ENCODE measurements at places on chromosomes 2 and 18.

DNA sequence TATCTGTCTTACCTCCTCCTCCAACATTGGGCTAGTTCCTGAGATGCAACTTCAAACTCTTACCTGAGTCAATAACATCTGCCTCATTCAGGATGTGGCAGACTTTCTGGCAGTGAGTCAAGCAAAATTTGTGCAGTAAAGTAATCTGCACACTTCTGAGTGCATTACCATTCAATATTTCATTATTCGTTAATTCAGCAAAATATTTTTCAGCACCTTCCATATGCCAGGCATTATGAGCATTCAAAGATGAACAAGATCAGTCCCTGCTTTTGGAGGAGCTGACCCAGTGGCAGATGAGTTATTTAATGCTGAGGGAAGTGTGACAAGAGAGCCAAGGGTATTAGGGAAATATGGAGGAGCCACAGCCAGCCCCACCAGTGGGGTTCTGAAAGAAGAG, 339.7 kb downstream of the LNPK start:
- DNase-seq = no peak

- no peak for DNase-seq
These were observed 72.8 kb downstream of the TCF4 start for GRCh38 chr18:55515214-55515613.

GRCh38 chr2:158321264-158321663, 135.3 kb downstream of the CCDC148 start:
- DNase-seq = no peak

DNA sequence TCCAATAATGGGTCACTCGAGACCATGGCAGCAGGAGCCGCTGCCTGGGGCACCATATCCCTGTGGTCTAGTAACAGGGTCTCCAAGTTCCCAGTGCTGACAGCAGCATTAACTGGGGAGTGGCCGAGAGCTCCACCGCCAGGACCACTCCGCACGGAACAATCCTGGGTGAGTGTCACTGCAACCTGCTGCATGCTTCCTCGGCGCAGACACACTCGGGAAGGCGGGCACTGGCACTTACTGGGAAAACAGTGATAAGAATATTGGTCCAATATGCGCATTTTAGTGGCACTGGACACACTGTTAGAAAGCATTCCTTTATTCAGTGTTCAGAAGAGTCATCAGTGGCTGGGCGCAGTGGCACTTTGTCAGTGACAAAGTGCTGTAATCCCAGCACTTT, 29.7 kb downstream of the FAM228A start:
- no peak for DNase-seq

DNA sequence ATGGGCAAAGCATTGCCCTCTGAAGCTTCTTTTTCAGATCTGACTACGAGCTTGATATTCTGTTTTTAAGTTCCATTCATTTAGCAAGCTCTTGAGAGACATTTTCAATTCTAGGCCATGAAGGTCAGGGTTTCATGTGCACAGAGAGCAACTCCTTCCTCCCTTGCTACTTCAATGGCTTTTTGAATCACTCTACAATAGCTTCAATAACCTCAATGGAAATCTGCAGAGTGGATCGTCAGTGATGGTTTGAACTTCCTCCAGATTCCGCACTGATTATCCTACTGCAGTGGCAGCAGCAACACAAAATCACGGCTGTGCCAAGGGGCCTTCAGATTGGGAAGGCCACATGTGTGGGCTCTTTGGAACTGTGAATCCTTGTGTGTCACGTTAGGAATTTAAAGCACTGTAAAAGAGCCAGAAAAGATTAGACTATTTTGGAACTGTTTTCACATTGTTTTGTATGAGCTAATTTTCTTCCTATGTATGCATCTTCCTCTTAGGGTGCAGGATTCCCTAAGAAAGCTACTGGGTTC, 88.4 kb upstream of the MGAT4A start:
- no peak for DNase-seq

DNA sequence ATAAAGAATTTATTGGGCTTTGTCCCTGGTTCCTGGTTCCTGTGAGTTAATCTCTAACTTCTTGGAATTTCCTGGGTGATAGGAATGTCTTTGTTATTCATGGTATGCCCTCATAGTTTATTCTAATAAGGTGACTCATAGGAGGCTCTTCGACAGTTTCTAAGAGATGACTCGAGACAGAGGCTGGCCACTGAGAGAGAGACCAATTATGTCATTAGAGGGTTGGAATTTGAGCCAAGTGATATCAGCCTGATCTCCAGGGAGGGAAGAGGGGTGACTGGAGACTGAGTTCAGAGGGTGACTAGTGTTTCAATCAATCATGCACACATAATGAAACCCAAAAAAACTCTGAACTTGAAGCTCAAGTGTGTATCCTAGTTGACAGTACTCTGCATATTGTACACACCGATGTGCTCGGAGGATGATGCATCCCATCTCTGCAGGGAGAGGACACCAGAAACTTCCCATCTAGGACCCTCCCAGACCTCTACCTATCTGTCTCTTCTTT, 185.7 kb downstream of the MTCL1 start:
- no peak for DNase-seq

DNA sequence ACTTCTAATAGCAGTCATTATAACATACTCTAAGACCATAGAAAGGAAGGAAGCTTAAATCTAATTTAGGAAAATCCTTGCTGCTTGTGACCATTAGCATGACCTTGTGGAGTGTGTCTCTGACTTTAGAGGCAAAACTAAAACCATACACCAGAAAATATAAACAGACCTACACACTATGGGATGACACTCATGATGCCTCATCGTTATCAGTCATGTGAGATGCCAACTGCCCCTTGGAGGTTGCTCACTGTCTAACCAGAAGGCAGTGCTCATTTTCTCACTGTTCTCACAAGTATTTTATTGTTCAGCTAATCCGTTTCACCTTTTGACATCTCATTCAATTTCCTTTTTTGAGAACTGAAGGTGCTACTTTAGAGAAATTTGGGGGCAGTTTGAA, 376.9 kb downstream of the RND3 start:
- no peak for DNase-seq

GRCh38 chr2:229910832-229911412, 10.9 kb downstream of the TRIP12 start:
- DNase-seq = no peak

DNA sequence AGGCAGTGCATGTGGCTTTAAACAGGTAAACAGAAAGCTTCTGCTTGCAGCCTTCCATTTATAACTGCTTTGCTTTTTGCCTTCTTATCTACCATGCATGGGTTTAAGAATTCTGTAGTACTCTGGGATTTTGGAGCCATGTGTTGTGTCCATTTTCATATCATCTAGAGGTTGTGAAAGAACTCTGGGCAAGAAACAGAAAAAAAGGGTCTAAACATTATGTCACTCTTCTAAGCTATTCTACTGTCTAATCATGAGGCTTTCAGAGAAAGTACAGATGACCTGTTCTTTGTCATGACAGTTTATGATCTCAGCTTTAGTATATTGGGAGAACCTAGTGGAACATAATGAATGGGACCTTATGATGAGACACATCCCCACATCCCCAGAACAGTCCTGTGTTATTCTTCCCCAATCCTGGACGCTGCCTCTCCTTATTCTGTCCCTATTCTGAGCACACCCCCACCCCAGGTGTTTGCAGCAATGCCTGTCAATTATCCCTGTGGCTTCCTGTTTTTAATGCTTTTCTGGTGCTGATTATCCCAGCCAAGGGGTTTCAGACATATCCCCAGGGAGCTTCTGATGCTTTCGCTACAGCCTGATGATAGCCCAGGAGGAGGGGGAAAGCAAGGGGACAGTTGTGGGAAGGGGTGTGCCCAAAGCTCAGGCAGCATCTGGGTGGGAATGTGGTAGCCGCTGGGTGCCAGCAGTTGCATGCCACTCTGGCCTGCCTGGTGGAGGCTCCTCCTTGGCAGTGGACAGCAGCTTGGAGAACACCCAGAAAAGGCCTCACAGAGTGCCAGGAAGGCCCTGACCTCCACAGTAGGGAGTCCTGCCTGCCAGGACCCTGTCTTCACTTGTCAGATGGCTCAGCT, 169.5 kb upstream of the MAP3K20 start:
- no peak for DNase-seq

- DNase-seq = peak; percentile 73
These were observed 86.6 kb downstream of the TMEM182 start for GRCh38 chr2:102848366-102848839.

DNA sequence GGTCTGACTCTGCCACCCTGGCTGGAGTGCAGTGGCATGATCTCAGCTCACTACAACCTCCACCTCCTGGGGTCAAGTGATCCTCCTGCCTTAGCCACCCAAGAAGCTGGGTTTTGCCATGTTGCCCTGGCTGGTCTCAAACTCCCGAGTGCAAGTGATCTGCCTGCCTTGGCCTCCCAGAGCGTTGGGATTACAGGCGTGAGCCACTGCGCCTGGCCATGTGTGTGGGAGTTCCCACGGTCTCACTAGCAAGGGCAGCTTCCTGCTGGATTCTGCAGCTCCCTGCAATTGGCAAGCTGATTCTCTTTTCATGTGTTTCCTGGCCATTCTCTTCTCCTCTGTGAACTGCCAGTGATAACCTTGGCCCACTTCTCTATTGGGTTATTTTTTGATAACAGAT, 84.0 kb downstream of the USP40 start:
- no peak for DNase-seq

DNA sequence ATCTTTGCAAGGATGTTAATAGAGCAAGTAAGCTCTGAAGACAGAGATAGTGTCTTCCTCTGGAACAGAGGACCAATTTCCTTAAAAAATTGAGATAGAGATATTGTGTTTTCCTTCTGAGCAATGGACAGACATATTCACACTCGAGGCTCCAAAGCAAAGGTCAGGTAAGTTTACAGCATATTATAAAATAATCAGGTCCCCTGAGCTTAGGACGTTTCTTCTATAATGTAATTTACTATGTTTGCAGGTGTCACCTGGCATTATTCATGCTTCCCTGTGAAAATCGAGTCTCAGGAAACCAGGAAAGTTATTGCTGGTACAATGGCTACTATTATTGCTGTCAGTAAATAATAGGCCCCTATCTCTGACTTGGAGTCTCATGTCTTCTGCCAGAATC, 1135.8 kb upstream of the ACVR2A start:
- DNase-seq = no peak

- no peak for DNase-seq
These were observed 241.4 kb downstream of the MYCN start for GRCh38 chr2:16181741-16182090.

DNA sequence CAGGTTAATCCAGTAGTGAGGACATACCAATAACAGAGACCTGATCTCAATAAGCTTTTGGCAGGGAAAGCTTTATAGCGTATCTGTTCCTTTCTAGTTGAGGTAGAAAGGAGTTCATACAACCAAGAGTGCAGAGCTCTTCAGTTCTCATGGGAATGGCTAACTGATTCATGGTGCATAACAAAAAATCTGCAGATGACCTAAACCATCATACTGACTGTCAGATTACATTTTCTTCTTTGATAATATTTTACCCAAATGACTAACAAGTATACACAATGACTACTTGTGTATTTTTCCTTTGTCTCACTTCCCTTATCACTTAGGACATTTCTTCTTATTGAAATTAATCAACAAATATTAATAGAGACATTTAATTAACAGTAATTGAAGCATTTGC, 140.0 kb upstream of the SERTAD2 start:
- DNase-seq = no peak

DNA sequence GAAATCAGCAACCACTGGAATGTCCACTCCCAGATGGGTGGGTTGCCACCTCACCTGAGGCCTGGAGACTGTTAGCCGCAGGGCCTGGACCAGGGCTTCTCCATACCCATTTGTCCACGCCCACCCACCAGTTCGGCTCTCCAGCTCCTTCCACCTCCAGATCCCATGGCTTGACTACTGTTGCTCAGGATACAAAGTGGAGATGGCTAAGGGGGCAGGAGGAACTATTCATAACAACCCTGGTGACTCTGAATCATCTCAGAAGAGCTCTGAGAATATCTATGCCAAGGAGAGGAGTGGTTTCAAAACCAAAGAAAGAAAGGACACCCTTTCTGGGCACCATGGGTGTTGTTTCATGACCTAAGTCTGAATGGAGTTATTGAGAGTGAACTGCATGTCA, 145.8 kb downstream of the LAMA3 start:
- DNase-seq = no peak

DNA sequence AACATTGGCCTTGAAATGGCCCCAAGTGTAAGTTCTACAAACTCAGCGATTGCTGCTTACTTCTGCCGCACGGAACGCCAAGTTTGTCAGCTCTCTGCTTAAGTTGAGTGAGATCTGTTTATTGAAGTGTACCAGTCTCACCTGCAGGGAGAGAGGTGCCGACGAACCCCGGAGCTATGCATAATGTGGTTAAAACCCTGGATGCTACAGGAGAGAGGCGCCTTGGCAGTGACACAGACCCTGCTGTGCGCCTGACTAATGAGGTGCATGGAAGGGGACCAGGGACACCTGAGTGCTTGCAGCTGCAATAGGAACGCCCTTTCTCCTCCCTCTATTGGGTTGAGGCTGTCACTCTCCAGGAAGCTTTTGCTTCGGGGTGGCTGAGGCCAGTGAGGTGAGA, 979 bp downstream of the SLC9A2 start:
- DNase-seq = no peak

- no peak for DNase-seq
These were observed 27.2 kb upstream of the C1D start for GRCh38 chr2:68089961-68090360.

GRCh38 chr2:68907232-68907919, 36.2 kb upstream of the BMP10 start:
- no peak for DNase-seq

DNA sequence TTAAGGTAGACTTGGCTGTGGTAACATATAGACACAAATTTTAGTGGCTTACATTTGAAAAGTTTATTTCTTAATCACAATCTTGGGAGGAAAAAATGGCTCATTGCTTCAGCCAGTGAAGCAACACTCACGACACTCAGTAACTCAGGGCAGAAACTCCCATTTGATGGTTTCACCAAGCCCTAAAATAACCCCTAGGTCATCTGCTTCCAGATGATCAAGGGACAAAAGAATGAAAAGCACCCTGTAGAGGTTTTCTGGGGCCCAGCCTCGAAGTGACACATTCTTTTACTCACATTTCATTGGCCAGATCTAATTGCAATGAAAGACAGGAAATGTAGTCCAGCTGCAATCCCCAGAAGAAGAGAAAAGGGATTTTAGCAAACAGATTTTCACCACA, 275.9 kb downstream of the TMX3 start:
- DNase-seq = no peak

DNA sequence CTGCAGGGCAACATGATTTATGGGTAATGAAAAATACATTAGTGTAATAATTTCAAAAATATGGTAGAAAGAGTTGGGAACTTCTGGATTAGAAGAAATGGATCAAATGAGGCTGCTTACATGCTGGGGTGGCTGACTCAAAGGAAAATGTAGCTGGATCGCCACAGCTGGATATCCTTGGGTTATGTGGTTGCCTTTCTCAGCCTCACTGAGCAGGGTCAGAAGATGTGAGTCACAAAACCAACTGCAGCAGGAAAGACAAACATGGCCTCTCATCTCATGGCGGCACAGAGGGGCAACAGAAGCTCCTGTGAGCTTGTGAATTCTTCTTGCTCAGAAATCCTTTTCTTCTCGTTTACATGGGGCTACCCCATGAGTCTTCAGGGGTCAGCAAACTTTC, 317.1 kb upstream of the SPRED2 start:
- no peak for DNase-seq

DNA sequence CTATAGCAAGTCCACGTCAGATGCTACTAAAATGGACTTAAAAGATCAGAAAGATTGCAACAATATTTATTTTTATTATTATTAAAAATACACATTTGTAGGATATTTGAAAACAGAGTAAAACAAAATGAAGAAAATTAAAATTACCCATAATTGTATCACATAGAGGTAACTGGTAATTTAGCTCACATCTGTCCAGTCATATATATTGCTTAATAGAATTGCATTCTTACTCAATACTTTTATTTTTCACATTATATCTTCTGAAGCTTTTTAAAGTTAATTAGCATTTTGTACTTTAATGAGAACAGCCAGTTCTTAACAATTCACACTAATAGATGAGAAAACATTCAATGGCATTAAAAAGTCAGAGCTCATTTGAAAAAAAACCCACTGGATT, 11.5 kb upstream of the RNF144A start:
- DNase-seq = no peak
